ENCODE measurements at places on chromosomes 7 and 10.
A peak's percentile ranks its signal among the peaks of the same experiment; 100 is the strongest.

DNA sequence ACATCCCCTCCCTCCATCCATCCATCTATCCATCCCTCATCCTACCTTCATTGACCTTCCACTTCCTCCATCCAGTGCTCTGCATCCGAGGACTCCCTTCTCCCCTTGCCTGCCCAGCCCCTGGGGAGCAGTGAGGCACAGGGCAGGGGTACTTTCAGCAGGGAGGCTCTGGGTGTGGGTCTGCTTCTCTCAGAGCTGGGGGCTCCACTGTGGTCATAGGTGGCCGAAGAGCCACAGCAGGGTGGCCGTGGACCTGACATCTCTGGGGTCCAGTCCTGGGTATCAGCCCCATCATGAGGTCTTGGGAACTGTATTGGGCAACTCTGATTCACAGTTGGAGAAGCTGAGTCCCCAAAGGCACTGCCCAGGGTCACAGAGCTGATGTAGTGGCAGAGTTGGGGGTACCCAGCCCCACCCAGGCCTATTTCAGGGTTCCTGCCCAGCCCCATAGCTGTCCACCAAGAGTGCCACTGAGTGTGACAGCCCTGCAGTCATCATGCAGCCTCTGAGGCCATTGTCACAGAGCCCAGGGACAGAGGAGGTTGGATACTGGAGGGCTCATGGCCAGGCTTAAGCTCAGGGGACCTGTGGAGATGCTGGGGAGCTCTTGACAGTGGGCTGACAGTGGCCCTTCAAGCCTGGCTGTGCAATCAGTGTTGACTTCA lies 35.3 kb upstream of the DPYSL4 start:
- no peak for DNase-seq

GRCh38 chr10:14262836-14263425 lies 67.8 kb downstream of the FRMD4A start:
- DNase-seq, result no peak

DNA sequence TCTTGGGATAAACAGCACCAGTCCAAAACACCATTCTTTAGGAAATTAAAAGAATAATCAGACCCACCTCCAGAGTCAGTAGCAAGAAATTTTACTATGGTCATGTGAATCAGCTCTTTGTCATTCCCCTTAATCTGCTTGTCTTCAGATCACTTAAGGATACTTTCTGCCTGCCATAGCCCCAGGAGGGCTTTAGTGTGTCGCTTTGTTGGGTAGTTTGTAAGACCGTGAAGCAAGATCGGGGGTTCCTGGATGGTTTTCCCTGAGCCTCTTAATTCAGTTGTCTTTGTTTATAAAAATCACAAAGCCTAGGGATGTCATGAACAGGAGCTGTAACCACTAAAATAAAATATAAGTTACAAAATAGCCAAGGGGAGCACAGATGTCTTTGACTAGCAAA lies 223.6 kb downstream of the RELN start:
- DNase-seq, result no peak

DNA sequence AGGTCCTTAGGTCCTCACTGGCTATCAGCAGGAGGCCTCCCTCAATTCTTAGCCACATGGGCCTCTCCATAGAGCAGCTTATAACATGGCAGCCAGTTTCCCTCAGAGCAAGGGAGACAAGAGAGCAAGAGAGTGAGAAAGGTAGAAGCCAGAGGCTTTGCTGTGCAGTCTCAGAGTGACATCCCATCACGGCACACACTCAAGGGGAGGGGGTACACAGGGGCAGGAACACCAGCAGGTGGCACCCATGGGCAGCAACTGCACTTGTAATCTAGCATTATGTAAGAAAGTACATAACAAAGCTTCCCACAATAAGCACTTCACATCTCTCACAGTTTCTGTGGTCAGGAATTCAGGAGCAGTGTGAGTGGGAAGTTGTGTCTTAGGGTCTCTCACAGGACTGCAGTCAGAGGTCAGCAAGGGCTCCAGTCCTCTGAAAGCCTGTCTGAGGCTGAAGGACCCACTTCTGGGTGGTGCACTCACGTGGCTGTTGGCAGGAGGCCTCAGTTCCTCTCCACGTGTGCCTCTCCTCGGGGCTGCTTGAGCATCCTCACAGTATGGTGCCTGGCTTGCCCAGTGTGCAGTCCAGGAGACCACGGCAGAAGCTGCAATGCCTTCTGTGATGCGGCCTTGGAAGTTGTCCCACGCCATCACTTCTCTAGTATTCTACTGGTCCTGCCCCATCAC lies 159.4 kb downstream of the OAT start:
- DNase-seq, result peak; percentile 19

DNA sequence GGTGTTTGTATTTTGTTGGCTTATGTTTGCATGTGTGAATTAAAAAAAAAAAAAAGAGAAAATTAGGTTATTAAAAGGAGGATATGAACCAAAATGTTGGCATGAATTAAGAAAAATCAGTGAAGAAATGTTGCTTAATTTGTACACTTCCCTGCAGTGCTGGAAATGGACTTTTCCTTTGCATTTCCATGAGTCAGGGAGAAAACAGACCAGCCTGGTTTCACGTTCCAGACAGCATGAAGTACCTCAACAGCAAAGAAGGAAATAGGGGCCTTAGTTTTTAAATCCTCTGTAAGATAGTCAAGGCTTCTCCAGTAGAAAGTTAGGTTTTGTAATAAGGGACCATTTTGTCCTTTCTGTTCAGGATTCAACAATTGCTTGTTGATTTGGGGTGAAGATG lies 159.7 kb downstream of the CELF2 start:
- DNase-seq, result no peak

GRCh38 chr10:128632694-128633093 lies 506.5 kb upstream of the MKI67 start:
- no peak for DNase-seq

DNA sequence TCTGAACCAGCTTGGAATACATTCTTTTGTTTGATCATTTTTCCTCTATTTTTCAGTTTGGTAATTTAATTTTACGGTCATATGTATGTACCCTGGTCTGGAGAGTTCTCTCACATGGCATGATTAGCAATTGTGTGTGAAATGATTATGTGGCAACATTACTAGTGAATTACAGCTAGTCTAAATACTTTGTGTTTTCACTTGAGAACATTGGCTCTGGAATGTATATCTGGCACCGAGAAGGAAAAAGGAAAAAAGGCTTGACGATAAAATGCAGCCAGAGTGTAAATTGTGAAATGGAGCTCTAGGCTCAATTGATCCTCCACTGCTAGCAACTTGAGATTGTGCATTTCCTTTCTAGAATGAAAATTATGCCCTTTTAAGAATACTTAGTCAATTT lies 397.2 kb downstream of the EXOC4 start:
- DNase-seq, result no peak

- no peak for DNase-seq
These were observed 8.0 kb upstream of the CFAP70 start for GRCh38 chr10:73366381-73367298.

DNA sequence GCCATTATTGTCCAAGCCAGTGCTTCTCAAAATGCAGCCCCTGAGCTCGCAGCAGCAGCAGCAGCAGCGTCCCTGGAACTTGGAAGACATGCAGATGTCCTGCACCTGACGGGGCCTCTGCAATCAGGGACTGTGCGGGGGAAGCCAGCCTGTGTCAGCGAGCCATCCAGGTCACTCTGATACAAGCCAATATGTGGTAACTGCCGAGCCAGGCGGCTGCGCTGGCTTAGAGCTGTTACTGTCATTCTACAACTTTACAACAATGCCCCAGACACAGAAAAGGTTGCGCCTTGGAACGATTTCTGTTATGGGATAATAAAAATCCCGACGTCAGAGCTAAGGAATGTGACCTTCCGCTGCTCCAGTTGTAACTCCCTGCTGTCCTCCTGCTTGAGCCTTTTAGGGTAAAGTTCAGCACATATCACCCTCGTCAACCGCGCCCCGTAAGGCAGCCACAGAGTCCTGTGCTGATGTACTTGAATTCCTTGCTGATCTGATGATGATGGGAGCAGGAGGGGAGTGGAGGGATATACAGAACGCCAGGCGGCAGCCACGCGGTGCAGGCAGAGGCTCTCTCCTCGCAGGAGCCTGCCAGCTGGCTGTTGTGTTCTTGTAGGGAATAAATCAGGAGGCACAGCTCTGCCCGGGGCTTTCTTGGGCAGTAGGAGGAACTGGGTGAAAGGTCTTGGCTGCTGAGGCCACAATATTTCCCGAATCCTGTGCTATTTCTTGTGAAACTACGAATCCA lies 20.0 kb upstream of the CRYGN start:
- DNase-seq, result no peak

DNA sequence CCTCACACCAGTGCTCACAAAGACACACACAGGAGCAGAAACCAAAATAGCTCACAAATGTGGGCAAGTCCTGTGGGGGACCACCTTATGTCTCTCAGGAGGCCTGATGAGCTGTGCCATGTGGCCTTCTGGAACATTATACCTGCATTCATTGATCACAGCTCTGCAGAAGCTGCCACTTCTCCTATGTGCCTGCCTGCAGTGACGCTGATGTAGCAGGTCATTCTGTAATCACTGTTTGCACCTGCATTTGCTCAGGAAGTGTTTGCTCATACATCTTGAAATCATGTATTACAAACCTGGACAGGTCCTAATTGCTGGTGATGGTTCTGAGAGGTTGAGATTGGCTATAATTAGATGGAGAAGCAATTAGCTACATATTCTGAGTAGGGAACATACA lies 310.2 kb downstream of the AUTS2 start:
- no peak for DNase-seq

- DNase-seq, result no peak
These were observed 2.7 kb upstream of the TMEM254 start for GRCh38 chr10:80075781-80076180.

DNA sequence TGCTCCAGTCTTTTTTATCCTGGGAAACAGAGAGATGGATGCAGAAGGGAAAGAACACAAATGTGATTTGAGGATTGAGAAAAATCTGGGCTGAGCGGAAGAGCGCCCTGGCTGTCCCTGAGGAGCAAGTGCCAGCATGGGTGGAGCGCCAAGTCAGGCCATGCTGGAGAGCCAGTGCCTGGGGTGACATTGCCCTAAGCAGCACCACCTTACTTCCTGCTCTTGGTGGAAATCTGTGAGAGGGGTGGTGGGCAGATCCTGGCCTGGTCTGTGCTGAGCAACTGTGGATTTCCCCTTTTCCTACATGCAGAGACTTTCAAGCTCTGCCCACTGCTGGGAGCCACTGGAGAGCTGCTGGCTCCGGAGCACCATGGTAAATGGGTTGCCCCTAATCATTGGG lies 36.9 kb downstream of the DDIT4 start:
- DNase-seq, result no peak

DNA sequence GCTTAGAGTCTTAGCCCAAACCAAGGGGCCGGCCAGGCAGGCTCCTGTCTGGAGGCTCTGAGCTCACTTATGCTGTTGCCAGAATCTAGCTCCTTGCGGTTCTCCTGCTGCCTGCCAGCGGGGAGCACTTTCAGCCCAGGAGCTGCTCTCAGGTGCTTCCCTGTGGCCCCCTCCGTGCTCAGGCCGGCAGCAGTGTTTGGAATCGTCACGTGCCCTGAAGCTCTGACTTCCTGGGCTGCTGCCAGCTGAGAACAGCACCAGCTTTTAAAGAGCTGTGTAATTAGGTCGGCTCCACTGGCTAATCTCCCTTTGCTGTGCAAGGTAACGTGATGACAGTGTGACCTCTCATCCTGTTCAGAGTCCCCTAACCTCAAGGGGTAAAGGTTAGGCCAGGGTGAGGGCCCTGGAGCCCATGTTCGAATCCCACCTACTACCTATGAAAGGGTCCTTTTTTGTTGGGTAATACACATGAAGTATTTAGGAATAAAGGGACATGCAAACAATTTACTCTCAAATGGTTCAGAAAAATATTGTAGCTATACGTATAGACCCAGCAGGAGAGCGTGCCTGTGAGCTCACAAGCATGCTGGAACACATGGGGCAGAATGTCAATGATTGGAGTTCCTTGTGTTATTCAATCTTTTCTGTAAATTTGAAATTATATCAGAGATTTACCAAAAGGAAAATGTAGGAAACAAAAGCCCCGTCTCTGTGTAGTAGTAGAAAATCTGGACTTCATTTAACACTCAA lies 16.6 kb downstream of the ZNF862 start:
- DNase-seq, result peak; percentile 38

DNA sequence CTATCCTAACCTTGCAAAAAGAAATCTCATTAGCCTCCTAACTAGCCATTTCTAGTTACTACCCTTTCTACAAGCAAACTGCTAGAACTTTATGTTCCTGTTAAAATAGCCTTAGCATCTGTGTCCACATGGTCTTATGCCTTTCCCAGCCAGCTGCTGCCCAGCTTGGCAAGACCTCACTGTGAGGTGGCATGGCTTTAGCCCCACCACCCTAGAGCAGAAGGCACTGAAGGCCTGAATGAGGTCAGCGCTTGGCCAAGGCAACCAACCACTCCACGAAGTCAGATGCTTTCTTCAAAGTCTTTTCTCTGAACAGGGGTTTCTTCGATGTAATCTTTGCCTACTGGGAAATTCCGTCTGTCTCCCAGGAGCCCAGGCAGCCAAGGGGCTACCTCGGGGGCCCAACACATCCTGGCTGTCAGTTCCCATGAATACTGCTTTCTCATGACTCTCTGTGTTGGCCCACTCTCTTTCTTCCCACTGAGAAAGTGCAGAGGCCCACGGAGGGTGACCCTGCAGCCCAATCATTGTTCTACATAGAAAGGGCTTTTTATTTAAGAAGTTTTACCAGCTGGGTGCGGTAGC lies 41.6 kb downstream of the POLR3A start:
- no peak for DNase-seq

DNA sequence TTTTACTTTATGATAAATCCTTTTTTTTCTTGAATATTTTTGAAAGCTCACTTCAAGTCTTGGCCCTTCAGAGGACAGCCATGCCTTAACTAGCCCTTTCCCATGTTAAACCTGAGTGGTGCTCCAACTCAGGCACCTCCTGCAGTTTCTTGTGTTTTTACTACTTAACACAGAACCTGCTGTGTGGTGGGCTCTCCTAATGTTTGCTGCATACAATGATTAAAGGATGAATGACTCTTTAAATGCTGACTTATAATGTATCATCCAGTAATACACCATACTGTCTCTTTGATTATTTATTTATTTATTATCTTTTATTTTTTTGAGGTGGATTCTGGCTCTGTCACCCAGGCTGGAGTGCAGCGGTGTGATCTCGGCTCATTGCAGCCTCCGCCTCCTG lies 179.4 kb downstream of the SEMA3E start:
- DNase-seq, result no peak

DNA sequence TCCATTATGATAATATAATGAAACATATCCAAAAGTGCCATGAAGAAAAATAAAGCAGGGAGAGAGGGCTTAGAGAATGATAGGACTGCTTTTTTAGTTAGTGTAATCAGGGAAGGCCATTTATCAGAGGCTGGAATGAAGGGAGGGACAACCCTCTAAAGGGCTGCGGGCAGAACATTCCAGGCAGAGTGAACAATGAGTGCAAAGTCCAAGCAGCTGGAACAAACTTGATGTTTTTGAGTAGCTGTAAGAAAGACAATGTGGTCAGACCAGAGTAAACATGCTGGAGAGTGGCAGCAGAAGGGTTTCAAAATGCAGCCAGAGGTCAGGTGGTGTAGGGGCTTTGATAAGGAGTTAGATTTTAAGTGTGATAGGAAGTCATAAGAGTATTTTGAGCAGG lies 65.6 kb upstream of the CCDC6 start:
- DNase-seq, result no peak

- DNase-seq, result no peak
These were observed at the start of gene ELFN1 for GRCh38 chr7:1669954-1670893. Gene ELFN1, plus strand, starts transcription at chr7:1670277. Its CDS starts 74,320 bp downstream, at chr7:1744597.

Data from CD4-positive, alpha-beta T cell treated with Interferon alpha-2 for 1 hour (primary cell).